ENCODE measurements at places on chromosomes 2 and 18. TPM values are rescaled to one million over a fixed set of nuclear protein-coding genes. Genes with fewer than 3 reads are reported as not detected.

The ABCB11 gene
- total RNA-seq = not detected

The SERPINB3 gene
- not detected for total RNA-seq

The ABCA12 gene
- 0.17 TPM for total RNA-seq

The TFPI gene
- total RNA-seq = 56.5 TPM

The PARD6G gene
- 3.0 TPM for total RNA-seq

The CTNNA2 gene
- 0.23 TPM for total RNA-seq

The ALS2 gene
- total RNA-seq = 9.9 TPM

The ALK gene
- total RNA-seq = not detected

The DNAH7 gene
- total RNA-seq = 1.3 TPM

The CYP1B1 gene
- total RNA-seq = 4.2 TPM

The TGFA gene
- 5.5 TPM for total RNA-seq

The REG3A gene
- total RNA-seq = not detected

The TLX2 gene
- total RNA-seq = 0.48 TPM

The CNNM4 gene
- 11.2 TPM for total RNA-seq

The MEP1B gene
- not detected for total RNA-seq

The BCL11A gene
- total RNA-seq = 0.02 TPM

The GPATCH11 gene
- total RNA-seq = 9.6 TPM

The MITD1 gene
- total RNA-seq = 22.9 TPM

The RUFY4 gene
- total RNA-seq = not detected

The GLI2 gene
- 16.6 TPM for total RNA-seq

The MERTK gene
- 1.9 TPM for total RNA-seq

The TMEM178A gene
- total RNA-seq = 0.21 TPM

The C18orf54 gene
- 3.2 TPM for total RNA-seq

The NAT8 gene
- total RNA-seq = not detected

The SH3RF3 gene
- 0.61 TPM for total RNA-seq

The STARD6 gene
- not detected for total RNA-seq

The PSMA8 gene
- total RNA-seq = not detected

The UGT1A8 gene
- not detected for total RNA-seq

The FAM237A gene
- total RNA-seq = not detected

The SCG2 gene
- 0.98 TPM for total RNA-seq

The UGT1A5 gene
- total RNA-seq = not detected

The ANKRD30BL gene
- not detected for total RNA-seq

The SCN2A gene
- total RNA-seq = not detected

The PTPRN gene
- total RNA-seq = 1.1 TPM

The ANKMY1 gene
- 9.6 TPM for total RNA-seq

The PCGF1 gene
- total RNA-seq = 33.4 TPM

The RPRM gene
- total RNA-seq = not detected

The HOXD8 gene
- total RNA-seq = 5.6 TPM

The DPY30 gene
- 116 TPM for total RNA-seq

The TMEM163 gene
- 0.10 TPM for total RNA-seq

The CNTNAP5 gene
- total RNA-seq = not detected

The C2orf69 gene
- 6.4 TPM for total RNA-seq

The SLC5A7 gene
- not detected for total RNA-seq

The PRKCE gene
- 8.5 TPM for total RNA-seq

The ANKRD53 gene
- total RNA-seq = not detected

The RESP18 gene
- not detected for total RNA-seq

The EGR4 gene
- total RNA-seq = 0.28 TPM

The HNMT gene
- 0.53 TPM for total RNA-seq

The CRYGC gene
- not detected for total RNA-seq

The RNF152 gene
- total RNA-seq = 0.01 TPM

The DSG2 gene
- 57.5 TPM for total RNA-seq

The MPPE1 gene
- total RNA-seq = 22.7 TPM

The SERTAD2 gene
- total RNA-seq = 10.9 TPM

The GRB14 gene
- 4.5 TPM for total RNA-seq

The RTP5 gene
- not detected for total RNA-seq

Measured in A549 treated with Mapracorat at 1 μM for 4 hours (cell line).